ENCODE measurements at places on chromosomes 3 and 15.

- peak; percentile 17 for DNase-seq
Observed at GRCh38 chr15:68054628-68055223, 611 bp downstream of the PIAS1 start.

- DNase-seq = no peak
Observed at GRCh38 chr3:135109681-135110080, 314.6 kb downstream of the EPHB1 start.

DNA sequence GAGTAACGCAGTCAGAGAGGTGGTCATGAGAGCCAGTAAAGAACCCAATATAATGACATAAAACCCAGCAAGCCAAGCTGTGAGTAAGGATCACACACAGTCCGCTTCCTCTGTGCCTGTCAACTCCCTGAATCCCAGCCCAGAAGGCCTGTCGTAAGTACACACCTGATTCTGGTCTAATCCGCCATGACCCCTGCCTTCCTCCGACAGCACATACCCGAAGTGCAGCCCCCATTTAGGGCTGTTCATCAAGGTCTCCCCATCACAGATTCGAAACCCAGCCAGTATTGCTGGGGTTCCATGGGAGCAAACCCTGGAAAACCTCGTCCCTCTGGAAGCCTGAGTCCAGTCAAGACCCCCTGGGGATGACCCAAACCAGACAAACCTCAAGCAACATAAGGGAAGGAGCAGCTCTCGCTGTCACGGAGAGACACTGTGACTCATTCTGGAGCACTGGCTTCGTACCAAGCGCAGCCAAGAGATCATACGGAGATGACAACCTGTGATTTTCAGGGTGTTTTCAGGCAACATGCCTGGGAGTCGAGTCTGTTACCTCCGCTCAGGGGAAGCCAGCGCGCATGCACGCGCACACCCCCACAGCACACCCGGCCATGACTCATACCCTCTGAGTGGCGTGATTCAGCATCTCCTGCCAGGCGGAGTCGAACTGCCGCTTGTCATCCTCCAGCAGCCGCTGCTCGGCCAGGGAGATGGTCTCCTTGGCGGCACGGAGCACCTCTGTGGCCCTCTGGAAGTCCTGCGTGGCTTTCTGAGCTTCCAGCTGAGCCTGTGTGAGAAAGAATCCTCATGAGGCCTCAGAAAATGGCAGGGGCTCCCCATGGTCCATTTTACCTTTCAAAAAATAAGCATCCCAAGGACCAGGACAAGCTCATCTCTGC, 63.0 kb downstream of the SH3BP5 start:
- peak; percentile 95 for DNase-seq

GRCh38 chr15:73608475-73608874, 24.7 kb downstream of the NPTN start:
- DNase-seq = no peak

- DNase-seq = peak; percentile 27
Observed at GRCh38 chr3:71447803-71448202, 135.7 kb downstream of the FOXP1 start.

- DNase-seq = no peak
Observed at GRCh38 chr3:8282541-8283165, 219.0 kb upstream of the LMCD1 start.

DNA sequence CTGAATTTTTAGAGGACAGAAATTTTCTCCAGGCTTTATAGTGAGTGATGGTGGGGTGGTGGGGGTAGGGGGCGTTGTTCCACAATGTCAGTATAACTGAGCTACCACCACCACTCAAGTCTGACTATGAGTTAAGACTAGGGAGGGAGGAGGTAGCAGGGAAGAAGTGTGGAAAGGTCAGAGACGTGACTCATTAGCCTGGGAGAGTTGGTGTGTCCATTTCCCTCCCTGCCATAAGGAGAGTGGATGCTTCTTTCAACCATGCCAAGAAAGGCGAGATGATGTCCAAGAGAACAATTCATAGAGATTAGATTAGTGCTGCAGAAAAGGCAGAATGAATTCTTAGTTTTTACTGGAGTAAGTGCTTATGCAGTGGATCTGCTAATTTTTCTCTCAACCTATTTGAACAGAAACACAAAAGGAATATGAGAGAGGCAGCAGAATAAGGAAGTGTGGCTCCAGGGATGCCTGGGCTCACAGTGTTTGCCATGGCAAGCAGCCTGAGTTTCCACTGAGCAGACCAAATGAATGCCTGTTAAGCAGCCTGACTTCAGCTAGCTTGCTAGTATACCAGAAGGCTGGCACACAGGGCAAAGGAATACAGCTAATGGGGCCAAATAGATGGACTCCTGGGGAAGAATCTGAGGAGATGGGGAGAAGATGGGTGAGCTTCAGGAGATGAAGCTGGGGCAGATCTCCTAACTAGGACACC, 708.9 kb downstream of the NTRK3 start:
- no peak for DNase-seq

Measured in AML-193 (cell line).